Stimulated activated CD4-positive, alpha-beta T cell treated with anti-CD3 and anti-CD28 coated beads, Interleukin-2, amount 100 ng/mL, for 48 hours (primary cell): ENCODE measurements at places on chromosomes 13 and 19.

- no peak for DNase-seq
These were observed 40.8 kb downstream of the IER2 start for GRCh38 chr19:13190781-13191540.

GRCh38 chr13:43877766-43878165 is 1.8 kb downstream of the CCDC122 start:
- no peak for DNase-seq

DNA sequence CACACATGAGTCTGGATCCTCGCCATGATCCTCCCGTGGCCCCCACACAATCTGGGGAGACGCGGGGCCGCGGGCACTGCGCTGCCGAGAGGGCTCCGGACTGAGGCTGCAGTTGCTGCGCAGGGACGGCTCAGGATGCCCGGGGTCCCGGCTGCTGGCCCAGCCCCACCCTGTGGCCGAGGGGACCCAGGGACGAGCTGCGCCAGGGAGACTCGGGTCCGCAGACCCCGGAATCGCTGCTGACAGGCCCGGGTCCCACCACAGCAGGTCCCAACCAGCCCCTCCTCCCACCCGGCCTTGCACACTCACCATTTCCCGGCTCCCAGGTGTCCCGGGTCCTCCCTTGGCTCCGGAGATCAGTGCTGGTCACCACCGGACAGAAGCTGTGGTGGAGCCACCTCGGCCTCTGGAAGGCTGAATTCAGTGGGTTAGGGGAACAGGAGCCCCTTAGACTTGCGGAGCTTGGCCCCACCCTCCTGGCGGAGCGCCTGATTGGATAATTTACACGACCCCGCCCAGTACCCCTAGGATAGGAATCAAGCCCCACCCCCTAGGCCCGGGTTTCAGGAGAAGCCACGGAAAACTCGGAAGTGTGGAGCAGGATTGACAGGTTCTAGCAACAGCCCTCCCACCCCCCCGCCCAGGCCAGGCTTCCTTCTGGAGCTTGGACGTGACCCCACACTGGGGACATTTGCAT is 57.4 kb downstream of the ZNF44 start:
- no peak for DNase-seq

DNA sequence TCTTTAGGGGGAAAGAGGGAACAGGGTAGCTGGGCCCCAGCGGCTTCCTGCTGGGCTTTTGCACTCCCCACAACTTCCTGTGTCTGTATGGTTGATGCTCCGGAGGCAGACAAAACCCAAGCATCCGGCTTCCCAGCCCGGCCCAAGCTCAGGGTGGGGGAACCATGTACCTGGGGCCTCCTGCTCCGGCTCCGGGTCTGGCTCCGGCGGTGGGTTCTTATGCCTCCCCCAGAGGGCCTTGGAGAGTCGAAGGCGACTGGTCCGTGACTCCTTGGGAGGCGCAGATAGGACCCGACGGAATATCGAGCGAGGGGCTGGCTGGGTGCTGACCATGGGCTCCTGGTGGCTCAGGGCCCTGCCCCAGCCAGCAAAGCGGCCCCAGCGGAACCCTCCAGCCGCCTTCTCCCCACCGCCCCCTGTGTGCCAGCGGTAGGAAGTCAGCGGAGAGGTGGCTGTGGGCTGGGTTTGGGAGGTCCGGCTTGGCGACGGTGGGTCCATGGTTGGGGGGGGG is 428 bp downstream of the RASAL3 start:
- peak; percentile 66 for DNase-seq

- no peak for DNase-seq
These were observed 52.8 kb downstream of the SPTBN4 start for GRCh38 chr19:40519352-40520322.

DNA sequence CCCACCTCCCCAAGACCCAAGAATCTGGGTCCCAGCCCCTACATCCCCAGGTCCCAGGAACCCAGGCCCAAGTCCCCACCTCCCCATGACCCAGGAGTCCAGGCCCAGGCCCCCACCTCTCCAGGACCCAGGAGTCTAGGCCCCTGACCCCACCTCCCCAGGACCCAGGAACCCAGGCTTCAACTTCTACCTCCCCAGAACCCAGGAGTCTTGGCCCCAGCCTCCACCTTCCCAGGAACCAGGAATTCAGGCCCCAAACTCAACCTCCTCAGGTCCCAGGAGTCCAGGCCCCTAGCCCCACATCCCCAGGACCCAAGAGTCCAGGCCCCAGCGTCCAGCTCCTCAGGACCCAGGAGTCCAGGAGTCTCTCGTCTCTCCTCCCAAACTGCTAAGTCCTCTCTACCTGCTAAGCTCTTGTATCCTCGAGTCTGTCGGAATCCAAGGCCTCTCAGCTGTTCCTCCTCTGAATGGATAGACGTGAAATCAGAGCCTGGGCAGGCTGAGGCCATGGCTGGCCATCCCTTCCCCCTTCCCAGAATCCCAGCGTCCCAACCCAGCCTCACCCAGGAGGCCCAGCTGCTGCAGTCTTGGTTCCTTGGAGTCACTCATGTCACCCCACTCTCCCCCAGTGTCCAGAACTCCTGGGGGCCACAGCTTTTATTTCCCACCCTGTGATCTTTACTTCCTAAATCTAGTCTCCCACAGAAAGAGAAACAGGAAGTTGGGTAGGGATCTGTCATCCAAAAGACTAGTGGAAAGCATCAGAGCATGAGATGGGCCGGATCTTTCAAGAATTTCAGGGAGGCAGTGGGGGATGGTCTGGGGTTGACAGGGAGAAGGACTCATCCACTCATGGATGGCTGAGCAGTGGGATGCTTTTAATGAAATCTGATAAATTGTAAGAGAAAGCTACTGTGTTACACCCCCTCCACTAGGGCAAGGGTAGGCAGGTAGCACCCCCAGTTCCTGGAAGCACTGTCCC is at the start of gene CD209:
Gene CD209, minus strand, starts transcription at position 632 of the 982 bp plus-strand sequence. Its CDS starts 23 bp downstream, at position 609.
- no peak for DNase-seq

GRCh38 chr13:29362849-29363604 is 232.5 kb downstream of the SLC7A1 start:
- peak; percentile 20 for DNase-seq

DNA sequence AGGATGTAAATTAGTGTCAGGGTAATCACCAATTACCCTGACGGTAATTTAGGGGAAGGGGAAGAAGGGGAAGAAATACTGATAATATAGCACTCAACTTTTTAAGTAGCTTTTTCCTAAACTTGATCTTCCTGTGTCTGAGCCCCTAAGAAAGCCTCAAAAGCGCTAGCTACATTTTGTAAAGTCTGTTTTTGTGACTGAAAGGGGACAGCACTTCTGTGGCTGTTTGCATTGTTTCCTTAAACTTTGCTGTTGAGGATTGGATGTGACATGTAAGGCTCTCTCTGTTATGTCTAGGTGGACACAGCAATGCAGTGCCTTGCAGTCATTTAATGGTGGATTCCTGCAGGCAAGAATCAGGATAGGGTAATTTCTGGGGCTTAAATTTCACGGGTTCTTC is 42.8 kb downstream of the SPATA13 start:
- DNase-seq, result no peak

- peak; percentile 69 for DNase-seq
These were observed 21.7 kb downstream of the CEACAM21 start for GRCh38 chr19:41597600-41598041.
